Transverse colon (tissue), 4 donors: ENCODE measurements at places on chromosomes 2 and 18. TPM values are rescaled to one million over a fixed set of nuclear protein-coding genes. Genes with fewer than 3 reads are reported as not detected.

Gene TUBA4B
- not detected for total RNA-seq

DNA sequence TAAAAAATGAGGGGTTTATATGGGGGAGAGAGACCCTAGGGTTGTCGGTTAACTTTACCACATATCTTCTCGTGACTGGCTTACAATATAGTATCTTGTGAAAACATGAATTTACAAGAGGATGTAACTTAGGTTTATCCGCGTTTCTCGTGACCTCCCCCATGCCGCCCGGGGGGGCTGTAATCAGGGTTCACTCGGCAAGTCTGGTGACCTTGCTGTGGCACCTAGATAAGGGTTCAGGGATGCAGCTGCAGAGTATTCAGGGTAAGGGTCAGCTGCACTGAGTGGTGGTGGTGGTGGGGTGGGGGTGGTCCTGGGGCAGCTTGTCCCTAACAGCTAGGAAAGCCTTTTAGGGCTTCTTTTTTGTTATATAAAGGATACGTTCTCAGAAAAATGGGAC, 112.3 kb downstream of the LYPD1 start:
- no peaks in the 10 kb centered on the region for H3K36me3 ChIP-seq
- H3K4me1 ChIP-seq, result no peaks in the 10 kb centered on the region

DNA sequence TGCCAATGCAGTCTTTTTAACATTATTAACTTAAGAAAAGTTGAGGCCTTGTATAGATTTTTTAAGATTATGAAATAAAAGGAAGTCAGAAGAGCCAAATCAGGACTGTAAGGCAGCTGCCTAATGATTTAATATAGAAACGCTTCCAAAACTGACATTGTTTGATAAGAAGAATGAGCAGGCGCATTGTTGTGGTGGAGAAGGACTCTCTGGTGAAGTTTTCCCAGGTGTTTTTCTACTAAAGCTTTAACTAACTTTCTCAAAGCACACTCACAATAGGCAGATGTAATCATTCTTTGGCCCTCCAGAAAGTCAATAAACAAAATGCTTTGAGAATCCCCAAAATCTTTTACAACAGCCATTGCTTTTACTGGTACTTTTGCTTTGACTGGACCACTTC, 288.6 kb upstream of the FIGN start:
- H3K27ac ChIP-seq, result no peak overlapping the region
- no peaks in the 10 kb centered on the region for H3K4me1 ChIP-seq
- no peaks in the 10 kb centered on the region for H3K36me3 ChIP-seq
- DNase-seq, result no peak
- H3K27me3 ChIP-seq, result no peaks in the 10 kb centered on the region

DNA sequence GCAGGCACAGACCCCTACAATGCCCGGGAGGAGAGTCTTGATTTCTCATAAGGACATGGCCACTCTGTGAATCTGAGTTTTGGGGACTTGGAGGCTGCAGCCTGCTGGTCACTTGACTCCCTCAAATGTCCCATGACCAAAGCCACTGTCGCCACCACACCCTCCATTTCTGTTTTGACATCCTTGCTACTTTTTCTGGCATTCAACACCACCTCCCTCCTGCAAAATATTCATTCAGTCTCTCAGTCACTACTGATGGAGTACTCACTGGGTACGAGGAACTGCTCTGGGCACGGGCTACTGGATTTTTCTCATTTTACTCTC, 208.6 kb upstream of the HAAO start:
- H3K4me3 ChIP-seq, result no peak overlapping the region
- peak overlapping the region; percentile 75 for H3K27ac ChIP-seq
- H3K4me1 ChIP-seq, result peaks cover 9% of the 10 kb centered on the region
- DNase-seq, result no peak
- H3K27me3 ChIP-seq, result no peaks in the 10 kb centered on the region

- no peaks in the 10 kb centered on the region for H3K27me3 ChIP-seq
- H3K27ac ChIP-seq, result no peak overlapping the region
- H3K4me3 ChIP-seq, result no peak overlapping the region
- H3K36me3 ChIP-seq, result no peaks in the 10 kb centered on the region
Observed at GRCh38 chr2:239855863-239856587, 169.1 kb downstream of the NDUFA10 start.

GRCh38 chr2:172993931-172994717, 81.5 kb upstream of the MAP3K20 start:
- no peak overlapping the region for H3K4me3 ChIP-seq
- H3K36me3 ChIP-seq, result no peaks in the 10 kb centered on the region
- no peaks in the 10 kb centered on the region for H3K27me3 ChIP-seq
- no peak overlapping the region for H3K27ac ChIP-seq
- H3K4me1 ChIP-seq, result peaks cover 9% of the 10 kb centered on the region

DNA sequence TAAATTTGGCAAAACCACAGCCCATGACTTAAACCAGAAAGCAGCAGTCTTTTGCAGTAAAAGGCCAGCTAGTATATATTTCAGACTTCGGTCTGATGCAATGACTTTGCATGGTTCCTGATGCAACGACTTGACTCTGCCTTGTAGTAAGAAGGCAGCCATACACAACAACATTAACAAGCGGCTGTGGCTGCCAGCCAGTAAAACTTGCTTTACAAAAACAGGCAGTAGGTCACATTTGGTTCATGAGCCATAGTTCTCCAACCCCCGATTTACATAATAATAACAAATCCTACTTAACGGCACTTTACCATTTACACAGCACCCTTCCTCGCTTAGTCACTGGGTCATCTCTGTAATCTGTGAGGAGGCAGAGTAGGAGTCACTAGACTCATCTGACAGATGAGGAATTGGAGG, 410.3 kb downstream of the LRATD1 start:
- no peak overlapping the region for H3K4me3 ChIP-seq
- H3K4me1 ChIP-seq, result peaks cover 9% of the 10 kb centered on the region
- no peaks in the 10 kb centered on the region for H3K27me3 ChIP-seq
- DNase-seq, result peak; percentile 59
- peak overlapping the region; percentile 74 for H3K27ac ChIP-seq

- no peaks in the 10 kb centered on the region for H3K36me3 ChIP-seq
- H3K27me3 ChIP-seq, result no peaks in the 10 kb centered on the region
- no peak overlapping the region for H3K27ac ChIP-seq
- H3K4me1 ChIP-seq, result no peaks in the 10 kb centered on the region
- no peak for DNase-seq
Observed at GRCh38 chr2:150548527-150548926, 61.1 kb upstream of the RND3 start.

DNA sequence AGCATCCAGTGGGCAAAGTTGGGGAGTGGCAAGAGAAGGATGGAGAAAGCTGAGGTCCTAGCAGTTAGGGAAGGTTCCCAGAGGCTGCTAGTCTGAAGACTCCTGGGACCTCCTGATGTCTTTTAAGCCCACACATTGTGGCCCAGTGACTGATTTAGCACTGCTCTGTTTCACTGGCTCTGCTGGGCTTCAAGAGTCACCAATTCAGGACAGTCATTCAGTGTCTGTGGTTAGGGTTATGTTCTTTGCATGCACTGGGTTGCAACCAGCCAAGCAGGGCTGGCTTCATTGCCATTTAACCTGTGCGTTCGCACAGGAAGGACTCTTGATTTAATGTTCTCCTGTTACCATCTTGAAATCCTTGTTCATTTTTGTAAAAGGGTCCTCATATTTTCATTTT, 199.2 kb downstream of the ICOS start:
- H3K4me1 ChIP-seq, result no peaks in the 10 kb centered on the region
- no peak overlapping the region for H3K4me3 ChIP-seq
- no peak for DNase-seq
- H3K27ac ChIP-seq, result no peak overlapping the region
- H3K36me3 ChIP-seq, result no peaks in the 10 kb centered on the region
- no peaks in the 10 kb centered on the region for H3K27me3 ChIP-seq

DNA sequence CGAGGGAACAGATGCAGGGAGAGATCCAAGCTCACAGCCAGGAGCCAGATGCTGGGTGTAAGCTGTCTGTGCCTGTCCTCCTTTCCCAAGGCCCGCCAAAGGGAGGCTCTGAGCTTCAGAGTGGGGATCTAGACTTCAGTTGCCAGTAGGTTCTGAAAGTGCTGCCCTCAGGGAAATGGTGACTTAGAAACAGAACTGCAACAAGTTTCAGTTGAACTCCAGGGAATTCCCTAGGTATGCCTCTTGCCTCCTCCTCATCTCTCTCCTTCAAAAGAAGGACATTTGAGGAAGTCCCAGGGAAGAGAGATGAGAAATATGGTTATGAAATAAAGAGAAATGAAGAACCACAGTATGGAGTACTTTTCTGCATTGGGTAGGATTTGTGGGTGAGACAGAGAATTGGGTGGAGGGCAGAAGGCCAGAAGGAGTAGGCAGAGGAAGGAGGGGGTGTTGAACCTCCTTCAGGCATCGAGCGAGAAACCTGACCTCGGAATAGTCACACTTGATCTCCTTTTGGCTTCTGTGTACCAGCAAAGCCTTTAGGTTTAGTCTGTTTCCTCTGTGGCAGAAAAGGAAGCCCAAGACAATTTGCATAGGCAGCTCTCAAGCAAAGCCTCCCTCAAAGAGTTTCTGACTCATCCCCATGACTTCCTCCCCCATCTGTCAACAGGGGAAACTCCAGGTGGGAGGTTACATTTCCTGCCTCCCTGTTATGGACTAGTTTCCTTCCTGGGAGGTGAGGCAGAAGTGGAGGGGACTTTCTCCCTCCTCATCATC, 45.7 kb downstream of the QPCT start:
- H3K4me1 ChIP-seq, result no peaks in the 10 kb centered on the region
- no peaks in the 10 kb centered on the region for H3K36me3 ChIP-seq
- H3K4me3 ChIP-seq, result no peak overlapping the region
- DNase-seq, result peak; percentile 28
- no peaks in the 10 kb centered on the region for H3K27me3 ChIP-seq
- H3K27ac ChIP-seq, result no peak overlapping the region

- no peaks in the 10 kb centered on the region for H3K36me3 ChIP-seq
- no peak overlapping the region for H3K27ac ChIP-seq
- DNase-seq, result no peak
- no peak overlapping the region for H3K4me3 ChIP-seq
Observed at GRCh38 chr2:203914546-203915182, 21.9 kb upstream of the ICOS start.

Gene SIX2
- total RNA-seq, result not detected

- H3K27me3 ChIP-seq, result peaks cover 11% of the 10 kb centered on the region
- H3K36me3 ChIP-seq, result no peaks in the 10 kb centered on the region
- H3K4me3 ChIP-seq, result no peak overlapping the region
- no peak overlapping the region for H3K27ac ChIP-seq
- peak; percentile 20 for DNase-seq
Observed at GRCh38 chr2:30223413-30223874, 7.9 kb upstream of the LBH start.

Gene GMPPA
- total RNA-seq, result 25.1 TPM

GRCh38 chr2:126966601-126967000, 67.9 kb downstream of the TEX51 start:
- H3K27me3 ChIP-seq, result no peaks in the 10 kb centered on the region
- no peak for DNase-seq

Gene RTKN
- total RNA-seq, result 29.7 TPM

DNA sequence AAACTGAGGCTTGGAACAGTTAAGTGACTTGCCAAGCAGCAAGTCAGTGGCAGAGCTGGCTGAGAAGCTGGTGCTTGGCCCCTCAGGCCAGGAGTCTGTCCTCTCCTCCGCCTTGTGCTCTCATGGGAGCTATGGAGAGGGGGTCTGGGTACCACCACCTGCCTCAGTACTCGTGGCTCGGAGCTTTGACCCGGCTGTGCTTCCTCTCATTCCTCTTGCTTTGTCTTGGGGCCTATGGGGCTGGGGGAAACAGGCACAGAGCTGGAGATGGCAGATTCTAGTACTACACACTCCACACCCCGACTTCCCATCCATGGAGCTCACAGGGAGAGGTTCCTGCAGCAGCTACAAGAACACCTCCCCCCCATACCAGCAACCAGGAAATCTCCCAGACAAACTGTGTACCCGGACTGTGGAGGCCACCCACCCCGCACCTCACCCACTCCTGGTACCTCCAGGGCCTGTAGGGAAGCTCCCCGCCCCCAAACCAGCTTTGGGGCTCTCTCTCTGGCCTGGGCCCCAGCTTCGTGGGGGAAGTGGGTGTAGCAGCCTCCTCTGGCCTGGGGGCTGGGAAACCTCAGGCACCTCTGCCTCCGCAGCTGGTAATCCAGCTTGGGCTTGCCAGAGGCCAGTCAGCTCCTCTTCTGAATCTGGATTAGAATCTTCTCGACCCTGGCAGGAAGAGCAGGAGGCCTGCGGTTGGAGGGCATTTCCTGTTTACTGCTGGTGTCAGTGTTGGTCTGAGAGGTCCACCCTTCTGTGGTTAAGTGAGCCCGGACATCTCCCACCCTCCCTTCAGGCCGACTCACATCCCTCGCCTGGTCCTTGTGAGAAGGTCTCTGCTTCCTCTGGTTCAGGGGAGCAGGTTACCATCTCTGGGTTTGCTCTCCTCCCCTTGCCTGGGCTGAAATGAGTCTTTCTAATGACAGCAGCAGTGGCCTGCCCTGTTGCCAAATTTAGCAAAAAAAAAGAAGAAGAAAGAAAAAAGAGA, 22.3 kb upstream of the RHOB start:
- peak; percentile 67 for DNase-seq
- no peaks in the 10 kb centered on the region for H3K36me3 ChIP-seq
- H3K4me1 ChIP-seq, result peaks cover 20% of the 10 kb centered on the region
- H3K27ac ChIP-seq, result peak overlapping the region; percentile 86

Gene TMEFF2
- total RNA-seq, result not detected

- no peak overlapping the region for H3K4me3 ChIP-seq
- no peaks in the 10 kb centered on the region for H3K36me3 ChIP-seq
- no peaks in the 10 kb centered on the region for H3K4me1 ChIP-seq
- DNase-seq, result peak; percentile 40
Observed at GRCh38 chr2:230842473-230842872, 22.3 kb upstream of the ITM2C start.

DNA sequence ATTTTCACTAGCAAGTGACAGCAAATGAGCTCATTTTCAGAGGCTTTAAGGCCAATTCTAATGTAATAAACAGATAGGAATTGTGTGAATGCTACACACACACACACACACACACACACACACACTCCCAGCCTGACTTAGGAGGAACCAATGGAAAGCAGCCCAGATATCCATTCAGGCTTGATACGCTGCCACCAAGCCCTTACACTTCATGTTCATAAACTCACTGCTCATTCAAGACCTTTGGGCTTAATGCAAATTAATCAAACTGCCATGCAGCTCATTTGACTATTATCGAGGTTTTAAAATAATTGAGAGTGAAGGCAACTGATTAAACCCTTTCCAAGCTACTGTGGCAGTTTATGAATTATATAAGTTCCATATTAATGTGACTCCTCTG, 298.9 kb upstream of the NCKAP5 start:
- no peak for DNase-seq
- no peaks in the 10 kb centered on the region for H3K4me1 ChIP-seq
- no peak overlapping the region for H3K27ac ChIP-seq
- no peak overlapping the region for H3K4me3 ChIP-seq
- H3K27me3 ChIP-seq, result no peaks in the 10 kb centered on the region
